ENCODE measurements at places on chromosomes 3 and 15.

GRCh38 chr3:134625885-134626741, 24.7 kb downstream of the KY start:
- DNase-seq = no peak

- no peak for DNase-seq
These were observed 56.5 kb downstream of the DCLK3 start for GRCh38 chr3:36707623-36708409.

DNA sequence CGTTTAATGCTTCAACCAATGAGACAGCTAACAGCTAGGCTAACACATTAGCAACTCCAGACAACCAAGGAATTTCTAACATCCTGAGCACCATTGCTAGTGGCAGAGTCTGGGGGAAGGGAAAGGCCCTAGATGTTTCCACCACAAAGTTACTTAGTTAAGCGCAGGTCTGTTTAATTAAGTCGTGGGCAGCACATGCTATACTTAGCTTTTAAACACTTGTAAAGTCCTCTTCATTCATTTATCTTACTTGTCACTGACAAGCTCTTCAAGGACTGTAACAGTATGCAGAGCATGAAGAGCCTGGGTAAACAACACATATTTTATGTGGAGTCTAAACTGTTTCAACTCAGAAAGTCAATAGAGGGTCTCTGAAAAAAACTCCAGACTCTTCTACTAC, 221.1 kb upstream of the WNT5A start:
- DNase-seq = no peak

- no peak for DNase-seq
These were observed 98.9 kb downstream of the PDCD6IP start for GRCh38 chr3:33897306-33897705.

GRCh38 chr15:51879555-51879954, 50.1 kb downstream of the TMOD3 start:
- DNase-seq = no peak

GRCh38 chr3:158737976-158738615, 5.8 kb upstream of the RARRES1 start:
- DNase-seq = no peak

DNA sequence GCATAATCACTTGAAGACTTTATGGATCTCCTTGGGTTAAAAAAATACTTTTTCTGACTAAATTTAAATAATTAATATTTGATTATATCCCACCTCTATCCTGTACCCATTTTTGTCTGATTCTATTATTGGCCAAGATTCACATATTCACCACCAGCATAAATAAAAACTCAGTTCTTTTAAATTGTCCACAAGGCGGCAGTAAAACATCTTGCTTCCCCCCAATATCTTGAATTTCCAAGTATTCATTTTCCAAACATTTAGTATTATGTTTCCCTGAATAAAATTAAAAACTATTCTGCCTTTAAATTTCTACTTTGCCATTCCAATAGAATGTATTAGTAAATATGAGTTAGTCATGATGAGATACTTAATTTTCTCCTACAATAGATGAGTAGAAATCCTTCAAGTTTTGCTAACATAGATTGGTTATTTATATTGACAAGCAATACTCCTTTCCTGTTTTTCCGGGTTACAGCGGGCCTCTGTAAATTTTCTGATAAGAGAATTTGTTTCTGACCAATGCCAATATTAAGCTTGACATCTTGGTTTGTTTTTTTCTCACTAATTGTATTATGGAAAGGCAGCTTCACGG, 218.7 kb upstream of the MDFIC2 start:
- no peak for DNase-seq

DNA sequence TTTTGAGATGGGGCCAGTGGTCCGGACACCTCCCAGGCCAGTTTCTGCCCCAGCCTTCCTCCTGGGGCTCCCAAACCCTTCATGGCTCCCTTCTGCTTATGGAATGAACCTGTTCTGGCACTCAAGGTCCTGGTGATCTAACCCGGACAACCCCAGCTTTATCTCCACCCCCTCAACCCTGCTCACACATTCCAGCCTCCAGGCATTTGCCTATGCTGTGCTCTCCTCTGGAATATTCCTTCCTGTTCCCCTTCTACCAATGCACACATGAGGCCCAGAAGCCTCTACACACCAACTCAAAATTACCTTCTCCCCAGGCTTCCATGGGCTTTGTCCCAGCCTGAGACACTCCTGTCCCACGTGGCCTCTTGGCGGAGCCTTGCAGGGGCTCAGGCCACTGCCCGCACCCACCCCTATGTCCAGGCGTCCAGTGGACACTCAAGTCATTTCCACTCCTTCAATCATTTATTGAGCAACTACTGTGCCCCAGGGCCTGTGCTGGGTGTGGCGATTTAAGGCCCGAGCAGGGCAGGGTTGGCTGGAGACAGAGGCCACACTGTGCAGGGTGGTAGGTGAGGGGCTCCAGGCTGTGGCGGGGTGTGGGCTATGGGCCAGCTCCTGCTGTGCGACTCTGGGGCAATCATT, 18.8 kb downstream of the PLXND1 start:
- no peak for DNase-seq

DNA sequence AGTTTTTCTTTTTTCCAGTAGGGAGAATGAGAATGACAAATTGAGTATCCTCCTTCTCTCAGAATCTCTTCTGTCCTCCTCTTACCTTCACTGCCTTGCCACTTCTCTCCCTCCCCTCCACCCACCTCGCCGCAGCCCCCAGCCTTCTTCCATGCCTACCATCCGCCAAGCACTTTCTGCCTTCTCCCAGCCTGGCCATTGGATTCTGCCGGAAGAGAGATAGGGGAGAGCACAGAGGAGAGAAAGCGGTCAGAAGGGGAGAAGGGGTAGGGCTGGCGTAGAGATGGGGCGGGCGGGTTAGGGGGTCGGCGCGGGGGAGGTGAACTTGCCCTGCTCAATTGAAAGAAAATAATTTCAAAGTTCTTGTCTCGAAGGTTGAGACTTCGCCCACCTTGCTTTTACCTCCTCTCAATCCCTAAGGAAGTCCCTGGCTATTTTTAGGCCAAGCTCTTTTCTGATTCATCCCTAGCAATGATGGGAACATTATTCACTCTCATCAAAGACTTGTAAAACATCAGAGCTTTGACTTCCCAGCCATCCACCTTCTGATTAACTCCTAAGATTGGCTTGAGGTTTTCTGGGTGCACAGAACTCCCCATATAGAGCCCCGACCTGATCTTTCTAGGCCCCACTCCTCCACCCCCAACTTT, 811 bp downstream of the C3orf52 start:
- no peak for DNase-seq

- no peak for DNase-seq
These were observed 94.9 kb downstream of the HMG20A start for GRCh38 chr15:77515613-77516012.

DNA sequence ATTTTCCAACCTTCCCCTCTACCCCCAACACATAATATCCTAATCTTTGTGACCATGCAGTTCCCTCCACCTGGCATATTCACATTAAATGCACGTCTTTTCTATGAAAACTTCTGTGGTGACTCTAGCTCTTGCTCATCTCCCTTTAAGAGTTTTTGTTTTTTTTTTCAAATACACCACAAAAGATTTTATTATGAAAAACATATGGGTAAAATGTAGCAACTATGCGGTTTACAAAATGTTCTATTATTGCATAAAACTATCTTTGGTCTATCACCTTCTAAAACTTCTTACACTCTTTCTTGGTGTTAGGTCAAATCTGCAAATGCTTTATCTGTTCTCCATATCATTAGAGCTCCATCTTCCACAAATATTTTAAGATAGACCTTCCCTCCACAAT, 38.6 kb upstream of the ADGRG7 start:
- DNase-seq = no peak

- no peak for DNase-seq
These were observed 35.5 kb downstream of the ARRDC4 start for GRCh38 chr15:97995881-97996603.

GRCh38 chr3:12196684-12197083, 38.0 kb upstream of the TIMP4 start:
- no peak for DNase-seq

GRCh38 chr3:52146811-52147210, 7.4 kb downstream of the POC1A start:
- no peak for DNase-seq

- no peak for DNase-seq
These were observed 22.1 kb upstream of the DET1 start for GRCh38 chr15:88568589-88568988.

- DNase-seq = no peak
These were observed 62.6 kb upstream of the IQSEC1 start for GRCh38 chr3:13135811-13136321.

- DNase-seq = no peak
These were observed 40.1 kb upstream of the CD47 start for GRCh38 chr3:108130701-108131474.

DNA sequence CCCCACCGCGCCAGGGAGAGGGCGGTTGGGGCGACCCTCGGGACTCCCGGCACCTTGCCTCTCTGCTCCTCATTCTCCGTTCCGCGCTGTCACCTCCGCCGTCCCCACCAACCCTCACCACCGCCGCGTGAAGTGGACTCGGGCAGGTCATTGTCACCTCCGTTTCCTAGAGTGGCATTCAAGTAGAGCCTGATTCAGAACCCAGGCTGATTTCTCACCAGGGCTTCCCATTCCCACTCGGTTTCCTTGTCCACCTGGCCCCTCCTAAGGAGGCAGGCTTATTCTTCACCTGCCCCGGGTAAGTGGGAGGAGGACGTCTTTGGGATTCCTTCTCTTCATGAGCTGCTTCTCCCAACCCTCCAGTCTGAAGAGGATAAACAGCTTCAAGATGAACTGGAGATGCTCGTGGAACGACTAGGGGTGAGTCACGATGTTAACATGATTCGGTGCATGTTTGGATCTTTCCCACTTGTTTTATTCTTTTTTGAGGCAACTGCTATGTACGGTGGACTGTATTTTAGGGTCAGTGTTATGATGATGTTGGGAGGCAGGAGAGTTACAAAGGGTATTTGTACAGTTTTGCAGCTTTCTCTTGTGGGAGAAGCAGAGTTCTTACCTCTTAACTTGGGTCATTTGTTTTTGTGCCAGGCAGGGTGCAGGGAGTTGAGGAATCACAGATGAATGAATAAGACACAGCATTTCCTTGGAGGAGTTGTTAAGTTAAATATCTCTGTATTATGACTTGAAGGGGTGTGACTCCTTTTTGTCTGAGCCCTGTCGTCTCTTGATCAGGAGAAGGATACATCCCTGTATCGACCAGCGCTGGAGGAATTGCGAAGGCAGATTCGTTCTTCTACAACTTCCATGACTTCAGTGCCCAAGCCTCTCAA, 692 bp downstream of the PSMD2 start:
- no peak for DNase-seq

All from stimulated activated CD8-positive, alpha-beta memory T cell treated with anti-CD3 and anti-CD28 coated beads, Interleukin-7, amount 100 ng/mL, for 4 hours (primary cell).